ENCODE measurements at places on chromosomes 7 and 10.

GRCh38 chr10:37379991-37380390 is 254.6 kb downstream of the ANKRD30A start:
- no peak for DNase-seq

- DNase-seq = no peak
These were observed 158.6 kb downstream of the KCNMA1 start for GRCh38 chr10:77478962-77479359.

DNA sequence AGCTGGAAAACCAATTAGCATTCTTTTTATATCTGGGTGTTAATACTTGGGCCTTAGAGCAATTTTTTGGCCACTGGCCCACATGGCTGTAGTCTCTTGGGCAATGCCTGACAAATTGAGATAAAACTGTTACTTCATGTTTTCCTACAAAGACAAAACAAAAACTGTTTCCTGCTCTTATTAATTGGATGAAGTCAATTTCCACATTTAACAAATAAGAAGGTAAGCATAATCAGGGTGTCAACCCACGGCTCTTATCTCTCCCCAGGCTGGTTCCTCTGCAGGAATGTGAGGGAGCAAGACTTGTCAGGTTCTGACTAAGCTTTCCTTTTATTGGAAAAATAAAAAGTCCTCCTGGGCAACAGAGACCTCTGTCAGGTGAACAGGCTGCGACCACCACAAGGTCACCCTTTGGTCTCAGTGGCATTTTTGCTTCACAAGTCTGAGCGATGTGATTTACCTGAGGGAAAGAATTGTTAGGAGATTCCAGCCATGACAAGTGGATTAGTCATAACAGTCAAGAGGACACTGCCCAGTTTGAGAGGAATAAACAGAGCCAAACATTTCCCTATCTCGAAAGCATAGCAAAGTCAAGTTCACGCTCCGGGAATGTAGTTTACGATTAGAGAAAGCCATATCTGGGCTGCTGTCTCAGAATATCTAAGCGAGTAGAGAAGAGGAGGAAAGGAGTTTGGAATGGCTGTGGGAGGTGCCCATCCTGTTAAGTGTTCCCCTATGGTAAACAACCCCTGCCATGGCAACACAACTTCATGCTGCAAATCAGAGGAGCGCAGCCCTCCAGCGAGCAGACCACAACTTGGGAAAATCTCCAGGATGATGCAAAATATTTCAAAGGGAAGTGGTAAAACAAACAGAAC is 144.4 kb downstream of the TES start:
- DNase-seq = peak; percentile 75

- peak; percentile 13 for DNase-seq
These were observed 21.7 kb upstream of the MALSU1 start for GRCh38 chr7:23277359-23277989.

DNA sequence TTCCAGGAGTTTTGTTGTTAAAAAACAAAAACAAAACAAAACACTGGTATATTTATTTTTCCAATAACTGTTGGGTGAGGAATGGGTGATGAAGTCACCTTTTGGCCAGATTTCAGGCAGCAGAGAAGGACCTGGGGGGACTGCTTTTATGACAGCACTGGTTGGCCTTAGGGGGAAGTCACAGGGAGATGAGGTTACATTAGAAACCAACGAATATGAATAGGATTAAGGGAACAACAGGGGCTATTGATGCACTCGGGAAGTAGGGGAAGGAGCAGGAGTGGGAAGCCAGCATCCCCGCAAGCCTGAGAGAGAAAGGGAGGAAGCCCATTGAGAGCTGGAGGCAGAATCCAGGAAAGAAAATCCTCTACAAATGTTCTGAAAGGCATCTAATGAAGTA is 958.4 kb downstream of the TYW1 start:
- no peak for DNase-seq

DNA sequence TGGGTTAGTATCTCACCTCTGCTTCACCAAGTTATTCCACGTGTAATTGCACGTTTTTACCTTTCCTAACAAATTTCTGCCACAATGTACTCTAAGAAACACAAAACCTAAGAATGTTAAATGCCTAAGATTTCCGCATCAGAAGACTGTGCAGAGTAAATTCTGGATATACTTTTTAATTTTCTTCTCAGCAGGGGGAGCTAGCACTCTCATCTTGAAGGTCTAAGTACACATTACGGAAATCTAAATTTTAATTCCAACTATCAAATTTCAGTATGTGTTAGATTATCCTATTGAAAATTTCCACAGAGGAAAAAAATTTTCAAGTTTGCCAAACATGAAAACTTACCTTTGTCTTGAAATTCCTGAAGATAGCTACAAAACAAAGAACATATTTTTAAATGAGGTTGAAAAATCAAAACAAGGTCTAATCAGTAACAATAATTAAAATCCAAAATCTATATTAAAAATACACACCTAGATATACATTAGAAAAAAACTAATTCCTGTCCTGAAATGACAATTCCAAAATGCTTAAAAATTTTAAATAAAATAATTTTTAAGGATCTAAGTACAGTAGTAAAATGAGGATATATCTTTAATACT is 10.5 kb downstream of the SKAP2 start:
- no peak for DNase-seq

DNA sequence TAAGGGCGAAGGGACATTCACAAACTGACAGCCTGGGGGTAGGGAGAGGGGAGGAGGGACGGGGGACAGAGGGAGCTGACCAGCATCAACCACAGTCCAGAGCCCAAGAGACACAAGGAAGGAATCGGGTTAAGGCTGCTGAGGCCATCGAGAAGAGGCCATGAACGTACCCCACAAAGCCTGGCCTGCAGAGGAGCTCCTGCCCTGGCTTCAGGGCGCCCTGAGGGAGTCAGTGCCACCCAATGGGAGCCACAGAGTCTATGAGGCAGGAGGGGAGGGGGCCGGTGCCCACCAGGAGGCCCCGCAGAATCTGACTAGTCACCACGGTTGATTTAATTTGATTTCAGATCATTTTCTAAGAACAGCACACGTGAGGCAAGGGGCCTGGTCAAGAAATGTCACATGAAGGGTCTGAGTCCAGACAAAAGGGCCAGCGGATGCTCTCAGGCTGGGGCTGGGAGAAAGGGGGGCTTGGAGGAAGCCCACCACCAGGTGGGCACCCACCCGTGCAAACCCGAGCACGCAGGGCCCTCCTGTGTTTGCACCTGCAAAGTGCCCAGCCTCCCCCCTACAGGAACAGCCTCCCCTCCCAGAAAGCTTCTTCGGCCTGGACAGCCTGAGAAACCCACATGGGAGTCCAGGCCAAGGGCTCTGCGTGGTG is 40.4 kb downstream of the CAMK2B start:
- DNase-seq = no peak

DNA sequence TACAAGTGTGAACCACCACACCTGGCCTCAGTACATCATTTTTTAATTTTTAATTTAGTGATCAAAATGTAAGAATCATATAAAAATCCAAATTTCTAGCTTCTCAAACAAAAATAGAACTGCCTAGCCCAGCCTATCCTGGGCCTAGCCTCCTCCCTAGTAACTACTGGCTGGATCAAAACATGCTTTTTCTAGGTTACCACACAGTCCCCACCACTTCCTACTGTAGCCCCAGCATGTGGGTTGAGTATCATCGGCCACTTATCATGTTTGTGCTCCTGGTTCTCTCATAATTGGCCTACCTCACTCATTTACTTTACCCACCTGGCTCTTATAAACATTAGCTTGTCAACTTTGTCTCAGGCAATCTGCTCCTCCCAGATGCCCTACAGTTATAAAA is 52.9 kb downstream of the DNAJC12 start:
- DNase-seq = no peak

- no peak for DNase-seq
These were observed 715.7 kb upstream of the SORCS1 start for GRCh38 chr10:107880185-107880584.

GRCh38 chr10:121804460-121804859 is 123.4 kb downstream of the ATE1 start:
- no peak for DNase-seq
